ENCODE measurements at places on chromosomes 1 and 21.

- no peak for DNase-seq
These were observed 402.3 kb upstream of the USP24 start for GRCh38 chr1:55617288-55617982.

GRCh38 chr1:21587602-21587953 is 78.4 kb downstream of the ALPL start:
- no peak for DNase-seq

GRCh38 chr21:44929799-44930542 is 9.3 kb upstream of the ITGB2 start:
- no peak for DNase-seq

DNA sequence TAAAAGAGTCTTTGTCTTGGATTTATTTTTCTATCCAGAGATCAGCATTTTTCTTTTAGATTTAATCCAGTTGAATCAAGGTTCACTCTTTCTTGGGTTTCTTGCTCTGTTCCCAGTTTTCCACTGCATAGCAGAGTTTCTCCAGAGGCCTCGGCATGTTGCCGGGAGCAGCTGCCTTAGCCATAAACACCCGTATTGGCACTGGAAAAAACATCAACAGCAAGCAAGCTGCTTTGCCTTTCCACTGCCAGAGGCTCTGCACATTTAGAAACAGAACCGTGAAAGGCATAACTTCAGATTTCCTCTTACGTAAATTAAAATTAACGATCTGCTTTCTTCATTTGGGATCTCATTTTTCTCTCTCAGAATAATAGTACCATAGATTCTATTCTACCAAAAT is 181.8 kb upstream of the L1TD1 start:
- DNase-seq: no peak

Measured in NCI-H345 (cell line).